Pancreas (tissue), 10 donors: ENCODE measurements at places on chromosomes 1 and 21.
A peak's percentile ranks its signal among the peaks of the same experiment; 100 is the strongest.

DNA sequence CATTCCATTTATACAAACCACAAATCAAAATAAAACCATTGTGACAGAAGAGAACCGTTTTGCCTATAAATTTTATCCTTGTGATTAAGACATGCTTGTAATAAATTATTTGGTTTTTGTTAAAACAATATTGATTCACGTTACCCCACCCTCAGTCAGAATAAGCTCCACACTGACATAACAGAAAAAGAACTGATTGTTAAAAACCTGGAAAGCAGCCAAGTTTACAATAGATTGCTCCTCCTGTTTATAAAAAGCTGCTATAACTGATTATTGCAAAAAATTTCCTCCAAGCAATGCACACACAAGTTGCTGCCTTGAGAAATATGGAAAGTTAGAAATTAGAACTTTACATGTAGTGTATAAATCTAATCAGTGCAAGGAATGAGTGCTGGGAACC, 263.5 kb downstream of the SETD4 start:
- no peak for DNase-seq

GRCh38 chr1:101924700-101925099, 72.0 kb downstream of the OLFM3 start:
- no peak for DNase-seq

DNA sequence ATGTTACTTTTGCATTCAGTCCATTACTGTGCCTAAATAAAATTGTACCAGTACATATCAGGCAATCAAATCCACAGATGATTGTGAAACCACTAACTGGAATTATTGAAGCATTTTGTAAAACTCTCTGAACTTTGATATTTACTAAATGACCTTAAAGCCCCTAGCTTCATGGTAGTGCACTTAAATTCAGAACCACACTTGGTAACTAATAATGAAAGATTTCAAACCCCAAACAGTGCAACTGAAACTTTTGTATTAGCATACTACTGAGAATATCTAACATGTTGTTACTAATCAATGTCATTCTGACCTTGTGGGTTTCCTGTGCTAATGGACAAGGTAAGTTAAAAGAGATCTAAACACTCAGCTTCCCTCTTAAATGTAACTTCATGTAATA, at the start of gene CFHR3:
Gene CFHR3 (plus strand): TSS at position 238 of the 400 bp plus-strand sequence. CDS start 47 bp downstream, at position 285.
- no peak for DNase-seq

GRCh38 chr21:32599091-32599490, 13.1 kb downstream of the CFAP298 start:
- DNase-seq: no peak

DNA sequence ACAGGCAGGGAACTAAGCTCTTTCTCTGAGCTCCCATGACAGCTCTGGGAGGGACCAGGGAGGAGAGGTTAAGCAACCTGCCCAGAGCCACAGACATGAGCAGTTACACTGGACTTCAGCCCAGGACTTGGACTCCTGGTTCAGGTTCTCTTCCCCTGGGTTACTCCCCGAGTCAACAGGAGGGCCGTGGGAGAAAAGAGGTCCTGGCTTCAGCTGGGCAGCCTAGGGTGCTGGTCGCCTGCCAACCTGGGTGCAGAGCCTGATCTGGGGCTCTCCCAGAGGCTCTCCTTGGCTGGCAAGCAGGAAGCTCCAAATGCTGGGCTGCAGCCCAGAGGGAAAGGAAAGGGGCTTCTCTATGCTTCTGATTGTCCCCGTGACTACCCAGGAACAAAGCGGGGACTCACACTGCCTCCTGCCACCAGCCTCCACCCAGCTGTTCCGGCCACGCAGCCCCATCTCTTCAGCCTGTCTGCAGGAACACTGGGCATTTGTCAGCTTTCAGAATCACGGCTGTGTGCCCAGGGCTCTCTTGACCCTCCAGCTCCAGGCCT, 141.8 kb downstream of the HIVEP3 start:
- DNase-seq: peak; percentile 89

- no peak for DNase-seq
Observed at GRCh38 chr1:72777918-72778317, 495.6 kb upstream of the NEGR1 start.

- no peak for DNase-seq
Observed at GRCh38 chr1:32438136-32438535, 26.7 kb upstream of the ZBTB8B start.

- DNase-seq: no peak
Observed at GRCh38 chr21:40602080-40602479, 244.9 kb downstream of the DSCAM start.

- no peak for DNase-seq
Observed at GRCh38 chr1:86445919-86446318, 21.9 kb downstream of the CLCA2 start.

DNA sequence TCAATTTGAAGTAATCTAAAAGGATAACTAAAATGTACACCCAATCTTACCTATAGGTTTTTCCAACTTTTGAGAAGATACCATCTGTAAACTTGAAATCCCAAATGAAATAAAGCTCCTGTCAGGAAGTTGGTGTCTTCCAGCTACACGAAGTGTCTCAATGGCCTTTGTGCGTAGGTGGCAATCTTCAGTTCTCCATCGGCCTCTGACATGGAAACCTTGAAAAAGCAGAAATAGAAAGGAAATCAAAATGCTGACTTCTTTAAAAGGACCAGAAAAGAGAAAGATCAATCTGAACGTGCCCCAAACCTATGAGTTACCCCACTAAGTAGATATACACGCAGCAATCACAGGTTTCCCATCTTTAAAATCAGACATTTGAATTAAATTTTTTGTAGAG, 10.0 kb downstream of the MKNK1 start:
- no peak for DNase-seq

DNA sequence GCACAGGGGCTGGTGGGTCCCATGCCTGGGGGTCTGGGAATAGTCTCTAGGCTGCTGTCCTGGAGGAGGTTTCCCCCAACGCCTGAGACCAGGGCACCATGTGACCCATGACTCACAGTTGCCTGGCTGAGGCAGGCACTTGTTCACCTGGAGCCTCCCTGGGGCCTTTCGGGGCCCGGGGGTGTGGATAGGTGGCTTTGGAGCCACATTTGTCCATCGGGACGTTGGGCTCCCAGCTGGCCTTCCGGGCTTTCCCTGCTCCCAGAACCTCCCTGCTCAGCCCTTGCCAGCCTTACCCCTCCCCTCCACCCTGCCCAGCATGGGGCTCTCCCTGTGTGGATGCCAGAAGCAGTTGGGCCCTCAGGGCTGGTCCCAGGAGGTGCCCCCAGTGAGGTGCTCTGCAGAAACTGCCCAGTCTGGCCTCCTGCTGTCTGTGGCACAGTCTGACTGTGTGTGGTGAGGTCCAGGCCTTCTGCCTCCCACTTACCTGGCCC, 14.2 kb downstream of the COL6A1 start:
- peak; percentile 47 for DNase-seq

- no peak for DNase-seq
Observed at GRCh38 chr1:151849126-151849525, 4.4 kb downstream of the THEM5 start.

DNA sequence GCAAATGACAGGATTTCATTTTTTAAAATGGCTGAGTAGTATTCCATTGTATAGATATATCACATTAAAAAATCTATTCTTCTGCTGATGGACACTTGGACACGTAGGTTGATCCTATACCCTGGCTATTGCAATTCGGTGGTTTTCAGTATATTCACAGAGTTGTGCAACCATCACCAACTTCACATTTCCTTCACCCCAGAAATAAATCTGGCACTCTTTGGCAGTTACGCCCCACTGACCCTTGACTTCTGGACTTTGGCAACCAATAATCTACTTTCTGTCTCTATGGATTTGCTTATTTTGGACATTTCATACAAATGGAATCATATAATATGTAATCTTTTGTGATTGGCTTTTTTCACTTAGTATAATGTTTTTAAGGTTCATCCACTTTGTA, 35.9 kb downstream of the MAP3K7CL start:
- no peak for DNase-seq

DNA sequence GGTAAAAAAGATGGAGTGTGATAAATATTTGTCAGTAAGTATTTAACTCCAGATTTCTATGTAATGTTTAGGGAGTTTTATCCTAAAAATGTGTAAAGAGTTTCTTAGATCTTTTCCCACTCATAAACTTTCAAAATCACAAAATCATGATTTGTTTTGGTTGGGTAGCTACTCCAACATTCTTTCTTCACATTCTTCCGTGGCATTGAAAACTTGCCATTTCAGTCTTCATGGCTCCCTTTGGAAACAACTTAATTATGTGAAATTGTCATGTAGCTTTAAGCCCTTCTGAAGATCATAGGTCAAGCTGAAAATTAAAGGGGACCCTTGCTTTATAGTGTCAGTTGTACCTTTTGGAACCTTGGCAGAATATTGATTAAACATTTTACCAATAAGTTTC, 73.2 kb downstream of the ADGRL2 start:
- DNase-seq: no peak

GRCh38 chr1:37484325-37485051, 10.1 kb downstream of the ZC3H12A start:
- peak; percentile 65 for DNase-seq

GRCh38 chr1:154955039-154955717, 721 bp downstream of the PBXIP1 start:
- no peak for DNase-seq
